ENCODE measurements at places on chromosomes 2 and 18. TPM values are rescaled to one million over a fixed set of nuclear protein-coding genes. Genes with fewer than 3 reads are reported as not detected.

The MAIP1 gene
- 20.6 TPM for total RNA-seq

- DNase-seq = no peak
Observed at GRCh38 chr2:62663411-62663810, 42.1 kb upstream of the EHBP1 start.

The ALLC gene
- not detected for total RNA-seq

The CHST10 gene
- 2.6 TPM for total RNA-seq

DNA sequence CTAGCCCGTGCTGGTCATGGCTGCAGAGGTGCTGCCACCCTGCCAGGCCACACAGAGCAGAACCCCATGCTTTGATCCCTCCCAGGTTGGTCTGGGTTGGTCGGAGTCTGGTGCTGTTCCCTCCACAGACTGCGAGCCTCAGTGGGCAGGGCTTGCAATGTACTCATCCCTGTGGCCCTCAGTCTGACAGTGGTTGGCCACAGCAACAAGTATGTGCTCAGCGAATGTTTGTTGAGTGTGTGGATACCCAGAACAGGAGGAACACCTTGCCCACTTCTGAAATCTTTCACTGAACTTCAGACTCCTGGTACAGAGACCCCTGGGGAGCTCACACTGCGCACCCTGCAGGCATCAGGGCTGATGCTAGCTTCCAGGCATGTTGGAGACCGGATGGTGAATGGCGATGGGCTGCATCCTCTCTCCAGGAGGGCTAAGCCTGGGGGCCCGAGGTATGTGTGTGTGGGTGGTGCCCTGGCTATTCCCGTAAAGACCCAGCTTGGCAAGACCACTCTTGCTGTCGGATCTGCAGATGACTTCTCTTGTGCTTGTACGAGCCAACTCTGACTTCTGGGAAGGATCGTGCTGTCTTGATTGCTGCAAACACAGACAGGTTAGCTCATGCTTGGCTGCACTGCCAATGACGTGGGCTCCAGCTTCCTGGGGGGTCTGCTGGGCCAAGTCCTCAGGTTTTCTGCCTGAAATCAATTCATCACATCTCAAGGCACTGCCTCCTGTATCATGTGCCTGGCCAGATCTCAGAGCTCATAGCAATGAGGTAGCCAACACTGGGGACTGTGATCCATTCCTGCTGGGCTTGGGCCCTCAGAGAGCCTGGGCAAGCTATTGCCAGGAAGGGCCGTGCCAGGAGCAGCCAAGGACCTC, 43.7 kb downstream of the RHOB start:
- DNase-seq = no peak

The ZSWIM2 gene
- not detected for total RNA-seq

- no peak for DNase-seq
Observed at GRCh38 chr2:162300266-162300665, 18.2 kb downstream of the IFIH1 start.

Data from activated CD4-positive, alpha-beta T cell treated with anti-CD3 and anti-CD28 coated beads, Interleukin-2, amount 10 ng/mL, durations not matched to agents 7 days and 5 days (primary cell).